Germinal center (tissue), 1 donor: ENCODE measurements at places on chromosomes 2 and 18.

DNA sequence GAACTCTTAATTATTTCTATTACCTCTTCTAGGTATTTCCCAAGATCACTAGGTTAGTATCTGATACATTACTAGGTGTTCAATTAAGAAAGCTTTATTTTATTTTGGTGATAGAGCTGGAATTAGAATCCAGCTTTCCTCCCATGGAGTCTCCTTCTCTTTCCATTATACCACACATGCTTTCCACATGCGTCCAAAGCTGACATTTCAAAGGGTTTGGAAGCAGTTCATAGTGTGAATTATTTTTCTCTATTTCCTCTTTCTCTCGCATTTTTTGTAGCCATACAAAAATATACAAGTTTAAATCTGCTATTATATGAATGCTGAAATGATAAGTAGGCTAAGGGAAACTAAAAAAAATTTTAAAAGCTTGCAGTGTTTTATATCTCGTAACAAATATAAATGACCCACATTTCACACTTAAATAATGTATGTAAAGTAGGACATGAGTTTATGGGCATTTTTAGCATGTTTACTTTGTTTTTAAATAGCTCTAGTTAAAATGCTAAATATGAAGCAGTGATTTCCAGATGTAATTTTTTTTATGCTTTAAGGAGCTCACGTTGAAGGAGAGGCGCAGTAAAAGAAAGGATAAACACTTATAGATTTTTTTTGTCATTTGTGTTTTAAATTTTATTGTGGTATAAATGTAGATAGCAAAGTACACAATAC lies 20.1 kb downstream of the ZC3H6 start:
- DNase-seq, result no peak

GRCh38 chr2:234033174-234033573 lies 17.3 kb upstream of the SPP2 start:
- no peak for DNase-seq

DNA sequence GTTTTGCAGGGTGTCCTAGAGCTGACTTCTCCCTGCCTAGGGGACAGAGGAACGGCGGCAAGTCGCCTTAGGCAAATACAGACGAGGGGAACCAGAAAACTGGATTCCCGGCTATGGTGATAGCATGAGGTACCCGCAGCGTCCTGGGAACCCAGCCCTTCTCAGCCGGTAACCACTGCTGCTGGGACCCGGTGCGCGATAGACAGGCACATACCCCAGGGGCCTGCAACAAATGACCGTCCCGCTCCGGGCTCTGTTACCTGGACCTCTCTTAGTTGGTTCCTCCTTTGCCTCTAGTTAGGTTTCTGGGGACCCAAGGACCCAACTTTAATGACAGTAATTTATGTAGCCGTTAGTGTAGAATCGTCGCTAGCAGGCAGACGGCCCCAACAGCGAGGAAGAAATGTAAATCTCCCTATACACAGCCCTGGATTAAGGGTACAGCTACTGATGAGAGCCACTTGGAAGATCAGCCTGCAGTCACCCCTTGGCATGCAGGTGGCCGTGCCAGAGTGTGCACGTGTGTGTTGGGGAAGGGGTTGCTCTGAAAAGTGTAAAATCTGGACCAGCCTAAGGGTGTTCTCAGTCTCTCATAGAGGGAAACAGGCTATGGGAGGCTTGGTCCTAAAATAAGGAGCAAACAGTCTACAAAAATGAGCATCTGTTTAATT lies 819 bp upstream of the SERPINE2 start:
- peak; percentile 10 for DNase-seq

DNA sequence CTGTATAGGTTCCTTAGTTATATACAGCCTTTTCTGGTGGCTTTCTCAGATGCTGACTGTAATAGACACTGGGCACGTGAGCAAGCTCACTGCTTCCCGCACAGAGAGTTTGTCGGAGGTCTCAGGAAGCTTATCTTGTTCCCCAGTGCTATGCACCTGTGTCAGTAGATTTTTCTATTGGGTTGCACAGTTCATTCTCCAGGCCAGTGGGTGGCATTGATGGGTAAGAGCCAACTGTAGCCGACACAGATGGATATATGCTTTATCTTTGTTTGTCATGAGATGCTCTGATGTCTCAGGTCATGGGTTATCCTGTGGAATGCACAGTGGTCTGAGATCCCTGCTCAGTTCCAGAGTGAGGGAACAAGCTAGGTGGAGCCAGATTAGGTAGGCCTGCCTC lies 293.0 kb downstream of the GRB14 start:
- no peak for DNase-seq

DNA sequence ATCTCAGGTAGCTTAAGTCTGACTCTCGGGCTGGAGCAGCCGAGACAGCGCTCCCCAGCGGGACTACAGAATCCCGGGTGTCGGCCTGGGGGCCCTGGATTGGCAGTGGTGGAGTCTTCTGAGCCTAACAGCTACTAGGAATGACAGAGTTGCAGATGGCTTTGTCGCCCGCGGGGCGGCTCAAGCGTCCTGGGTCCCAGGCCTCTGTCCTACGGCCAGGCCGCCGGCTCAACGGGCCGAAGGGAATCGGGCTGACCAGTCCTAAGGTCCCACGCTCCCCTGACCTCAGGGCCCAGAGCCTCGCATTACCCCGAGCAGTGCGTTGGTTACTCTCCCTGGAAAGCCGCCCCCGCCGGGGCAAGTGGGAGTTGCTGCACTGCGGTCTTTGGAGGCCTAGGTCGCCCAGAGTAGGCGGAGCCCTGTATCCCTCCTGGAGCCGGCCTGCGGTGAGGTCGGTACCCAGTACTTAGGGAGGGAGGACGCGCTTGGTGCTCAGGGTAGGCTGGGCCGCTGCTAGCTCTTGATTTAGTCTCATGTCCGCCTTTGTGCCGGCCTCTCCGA lies 8.8 kb downstream of the SIX2 start:
- no peak for DNase-seq

- DNase-seq, result peak; percentile 54
Measured at GRCh38 chr2:96470636-96471035, 34.5 kb downstream of the NEURL3 start.

- no peak for DNase-seq
Measured at GRCh38 chr2:82301506-82301905, 1997.0 kb upstream of the LRRTM1 start.

DNA sequence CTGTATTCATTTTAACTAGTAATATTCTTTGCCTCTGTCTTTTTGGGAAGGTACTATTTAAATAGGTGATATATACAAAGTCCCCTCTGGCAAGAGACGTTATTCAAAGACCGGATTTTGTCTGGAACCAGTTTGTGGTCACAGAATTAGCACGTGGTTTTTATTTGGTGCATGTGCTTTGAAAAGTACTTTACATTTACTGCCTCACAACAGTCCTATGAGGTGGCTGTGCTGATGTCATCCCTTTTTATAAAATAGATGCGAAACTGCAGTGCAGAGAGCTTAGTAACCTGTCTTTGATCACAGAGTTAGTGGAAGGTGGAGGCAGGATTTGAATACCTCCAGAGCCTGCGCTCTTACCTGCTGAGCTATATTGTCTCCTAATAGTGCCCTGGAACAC lies 4.0 kb downstream of the LPIN1 start:
- DNase-seq, result peak; percentile 66

DNA sequence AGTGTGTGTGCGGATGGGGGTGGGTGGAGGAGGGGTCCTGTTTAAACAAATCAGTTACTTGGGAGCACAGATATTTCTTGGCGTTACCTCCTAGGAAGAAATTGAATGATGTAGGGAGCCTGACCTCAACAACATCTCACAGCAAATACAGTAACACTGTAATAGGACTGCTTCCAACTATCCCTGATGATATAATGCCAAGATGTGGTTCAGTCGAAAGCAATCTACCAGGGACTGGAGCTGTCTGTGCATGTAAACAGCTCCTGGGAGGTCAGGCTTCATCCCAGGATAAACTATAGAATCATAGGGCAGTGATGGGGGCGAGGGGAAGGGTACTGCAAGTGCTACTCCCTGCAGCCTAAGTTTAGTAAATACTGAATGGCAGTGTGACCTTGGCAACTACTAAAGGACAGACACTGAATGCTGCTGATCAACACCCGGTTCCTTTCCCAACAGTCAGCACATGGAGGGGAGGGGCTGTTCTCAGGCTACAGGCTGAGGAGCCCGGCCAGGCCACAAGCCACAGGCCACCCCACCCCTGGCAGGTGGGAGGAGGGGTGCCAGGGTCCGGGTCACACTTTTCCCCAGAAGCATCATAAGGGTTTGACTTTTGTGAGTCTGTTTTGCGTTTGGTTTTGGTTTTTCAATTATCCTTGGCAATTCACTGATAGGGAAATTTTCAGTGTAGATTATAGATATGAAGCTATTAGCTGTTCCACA lies 85.3 kb upstream of the ZNF397 start:
- no peak for DNase-seq

- DNase-seq, result no peak
Measured at GRCh38 chr2:86293612-86294011, 43.8 kb downstream of the REEP1 start.

DNA sequence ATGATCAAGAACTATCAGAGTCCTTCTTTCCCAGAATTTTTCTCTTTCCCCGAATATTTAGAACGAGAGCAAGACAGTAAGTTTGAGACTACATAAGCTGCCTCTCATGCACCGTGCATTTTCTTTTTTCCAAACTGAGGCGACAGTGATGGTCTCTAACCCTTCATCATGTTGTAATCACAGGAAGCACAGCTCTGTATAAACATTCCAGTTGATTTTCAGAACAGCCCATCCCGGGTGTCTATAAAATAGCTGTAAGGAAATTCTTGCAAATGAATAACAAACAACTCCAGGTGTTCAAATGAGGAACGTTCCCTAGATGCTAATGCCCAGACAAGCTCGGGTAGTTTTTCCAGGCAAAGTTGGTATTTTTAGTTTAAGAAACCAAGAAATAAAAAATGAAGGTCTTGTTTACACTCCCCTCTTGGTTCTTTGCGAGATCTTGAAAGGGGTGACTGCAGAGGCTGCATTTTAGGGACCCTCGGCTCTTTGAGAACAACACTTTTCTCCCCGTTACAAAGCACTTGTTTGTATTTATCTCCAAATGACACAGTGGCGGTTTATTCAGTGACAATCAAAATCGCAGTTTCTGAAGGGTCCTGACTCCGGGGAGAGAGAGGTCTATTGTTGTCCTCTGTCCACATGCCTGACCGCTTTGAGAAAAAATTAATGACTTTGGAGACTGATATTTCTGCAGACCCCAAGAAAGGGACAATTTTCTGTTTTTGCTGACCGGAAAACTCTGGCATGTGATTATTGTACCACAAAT lies 101.1 kb upstream of the NCK2 start:
- DNase-seq, result no peak

DNA sequence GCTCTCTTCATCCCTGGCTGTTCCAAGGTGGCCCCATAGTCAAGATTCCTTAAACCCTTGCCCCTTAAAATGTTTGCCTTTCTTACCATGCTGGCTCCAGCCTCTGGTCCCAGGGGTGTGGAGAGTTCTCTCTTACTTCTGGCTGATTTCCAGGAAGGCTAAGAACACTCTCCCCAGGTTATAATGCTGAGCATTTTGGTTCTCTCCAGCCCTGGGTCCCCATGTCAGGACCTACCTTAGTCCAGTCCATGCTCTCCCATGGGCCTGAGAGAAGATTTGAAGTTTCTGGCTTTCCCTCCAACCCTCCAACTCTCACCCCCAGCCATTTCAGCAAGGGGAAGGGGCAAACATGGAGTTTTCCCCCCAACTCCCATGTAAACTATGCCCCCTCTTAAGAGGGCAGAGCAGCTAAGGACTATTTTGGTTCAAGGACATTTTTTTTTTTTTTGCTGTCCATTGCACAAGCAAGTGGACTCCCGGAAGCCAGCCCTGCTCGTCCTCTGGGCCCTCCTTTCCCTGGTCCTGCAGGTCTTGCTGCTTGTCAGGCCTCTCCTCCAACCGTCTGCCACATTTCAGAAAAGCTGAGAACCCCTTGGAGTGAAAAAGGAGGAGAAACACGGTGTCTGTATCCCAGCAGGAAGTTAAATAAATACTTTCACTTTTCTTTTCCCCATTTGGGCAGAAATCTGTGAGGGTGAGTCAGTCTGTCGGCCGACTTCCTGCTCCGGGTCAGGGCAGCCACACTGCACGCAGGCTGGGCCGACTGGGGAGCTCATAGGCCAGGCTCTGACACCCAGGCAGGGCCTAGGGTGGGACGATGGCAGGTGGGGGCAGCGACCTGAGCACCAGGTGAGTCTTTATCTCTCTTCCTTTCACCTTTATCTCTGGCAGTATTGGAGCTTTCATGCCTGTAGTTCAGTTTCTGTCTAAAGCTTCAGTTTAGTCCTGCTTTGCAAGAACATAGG lies at the start of gene SP140L:
Gene SP140L, plus strand, starts transcription at position 741 of the 965 bp plus-strand sequence. Its CDS starts 77 bp downstream, at position 818.
- DNase-seq, result peak; percentile 71

DNA sequence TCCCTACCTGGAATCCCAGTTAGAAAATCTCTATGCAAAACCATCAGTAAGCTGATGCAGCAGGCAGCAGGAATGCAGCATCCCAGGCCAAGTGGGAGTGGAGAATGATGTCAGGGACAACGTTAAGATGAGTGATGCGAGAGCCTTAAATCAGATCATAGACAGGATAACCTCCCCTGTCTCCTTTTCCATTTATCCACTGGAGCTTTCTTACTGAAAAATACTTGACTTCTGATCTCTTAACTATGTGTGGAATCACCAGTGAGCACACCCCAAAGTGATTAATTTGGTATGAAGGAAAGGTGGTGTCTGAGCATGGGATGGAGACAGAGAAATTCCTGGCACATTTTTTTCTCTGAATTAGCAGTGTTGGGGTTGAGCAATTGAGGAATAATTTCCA lies 98.0 kb downstream of the RND3 start:
- DNase-seq, result no peak

GRCh38 chr2:182349268-182349667 lies 77.6 kb downstream of the PDE1A start:
- no peak for DNase-seq

GRCh38 chr2:197613509-197613987 lies 61.8 kb downstream of the RFTN2 start:
- no peak for DNase-seq

GRCh38 chr2:85981579-85982247 lies 92.9 kb upstream of the ST3GAL5 start:
- DNase-seq, result no peak

DNA sequence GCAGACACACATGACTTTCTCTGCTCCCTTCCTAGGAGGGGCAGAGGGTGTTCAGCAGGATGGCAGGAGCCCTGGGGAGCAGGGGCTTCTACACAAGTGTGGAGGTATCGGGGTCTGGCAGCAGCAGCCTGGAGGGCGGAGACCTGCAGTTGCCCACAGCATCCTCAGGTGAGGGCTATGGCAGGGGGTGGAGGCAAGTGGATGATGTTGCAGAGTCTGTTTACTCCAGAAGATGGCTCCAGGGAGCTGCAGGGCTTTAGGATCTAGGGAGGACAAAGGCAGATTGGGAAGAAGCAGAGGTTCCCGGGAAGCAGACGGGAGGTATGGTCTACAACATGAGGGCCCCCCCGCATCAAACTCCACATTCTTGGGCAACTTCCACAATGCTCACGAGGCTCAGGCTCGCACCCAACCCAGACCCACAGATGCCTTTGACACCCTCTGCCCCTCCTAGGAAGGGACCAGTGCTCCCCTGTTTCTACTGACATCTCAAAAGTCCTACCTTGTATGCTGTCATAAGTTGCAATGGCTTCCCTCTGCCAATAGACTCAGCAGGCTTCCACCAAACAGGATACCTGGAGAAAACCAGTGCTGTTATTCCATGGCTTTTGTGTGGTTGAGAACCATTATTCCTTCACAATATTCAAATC lies 12.0 kb upstream of the ATP6V1C2 start:
- DNase-seq, result no peak

GRCh38 chr2:176679061-176679669 lies 409.9 kb downstream of the MTX2 start:
- no peak for DNase-seq
